ENCODE measurements at places on chromosomes 6 and 20.

- DNase-seq: no peak
These were observed 26.7 kb downstream of the ARFGEF3 start for GRCh38 chr6:138188278-138188941.

DNA sequence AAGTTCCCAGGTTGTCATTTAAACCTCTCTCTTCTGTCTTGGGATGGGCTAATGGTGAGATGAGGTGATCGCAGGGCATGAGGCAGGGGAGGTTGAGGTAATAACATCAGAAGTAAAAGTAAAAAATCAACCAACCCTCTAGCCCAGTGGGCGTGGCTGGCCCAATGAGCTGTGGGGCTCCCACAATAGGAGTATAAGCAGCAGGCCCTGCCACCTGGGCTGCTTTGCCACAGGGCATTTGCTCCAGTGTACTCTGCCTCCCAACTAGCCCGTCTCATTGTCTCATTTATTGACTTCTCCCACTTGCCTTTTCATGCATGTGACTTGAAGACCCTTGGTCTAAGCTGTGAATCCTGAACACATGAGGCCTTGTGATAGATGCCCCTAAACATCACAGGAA, 62.8 kb downstream of the PHACTR3 start:
- DNase-seq: no peak

GRCh38 chr6:162683135-162683534, 44.4 kb downstream of the PRKN start:
- no peak for DNase-seq

GRCh38 chr6:15062516-15063252, 183.2 kb upstream of the JARID2 start:
- no peak for DNase-seq

DNA sequence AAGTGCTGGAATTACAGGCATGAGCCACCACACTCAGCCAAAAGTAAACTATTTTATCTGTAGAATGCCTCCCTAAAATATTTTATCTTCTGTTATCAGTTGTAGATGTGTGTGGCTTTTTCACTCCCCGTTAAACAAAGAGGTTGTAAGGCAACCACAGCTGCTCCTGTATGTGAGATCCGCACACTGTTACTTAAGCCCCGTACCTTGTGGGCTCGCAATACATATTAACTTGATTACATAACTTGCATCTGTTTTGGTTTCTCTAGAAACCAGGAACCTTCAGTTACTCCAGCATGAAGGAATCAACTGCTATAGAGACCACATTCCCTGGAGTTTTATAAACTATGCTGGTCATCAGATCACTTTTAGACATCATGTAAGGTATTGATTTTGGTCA, 420.1 kb upstream of the SLC35B3 start:
- no peak for DNase-seq

GRCh38 chr6:89818977-89819335, 638 bp downstream of the MDN1 start:
- DNase-seq: no peak

GRCh38 chr6:130755368-130756034, 71.7 kb upstream of the SMLR1 start:
- DNase-seq: no peak

GRCh38 chr20:48797275-48797825, 30.4 kb downstream of the PREX1 start:
- DNase-seq: no peak

DNA sequence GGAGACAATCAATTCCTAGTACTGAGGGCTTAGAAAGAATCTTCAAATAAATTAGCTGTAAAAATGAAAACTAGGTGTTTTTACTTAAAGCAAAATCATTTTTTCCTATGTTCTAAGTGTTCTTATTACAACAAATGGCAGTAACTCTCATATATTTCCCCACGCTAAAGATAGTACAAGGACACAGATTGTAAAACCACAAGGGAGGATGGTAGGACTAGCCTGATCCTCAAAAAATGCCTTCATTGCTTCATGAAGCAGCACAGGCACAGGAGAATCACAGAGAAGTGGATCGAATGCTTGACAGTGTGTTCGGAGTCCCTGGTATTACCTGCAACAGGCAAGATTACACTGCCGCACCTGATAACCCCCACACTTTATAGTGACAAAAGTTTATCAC, 58.5 kb downstream of the SAMD3 start:
- no peak for DNase-seq

- no peak for DNase-seq
These were observed 85.8 kb downstream of the DZANK1 start for GRCh38 chr20:18380908-18381529.

GRCh38 chr6:146984251-146984924, 219.8 kb upstream of the STXBP5 start:
- no peak for DNase-seq

DNA sequence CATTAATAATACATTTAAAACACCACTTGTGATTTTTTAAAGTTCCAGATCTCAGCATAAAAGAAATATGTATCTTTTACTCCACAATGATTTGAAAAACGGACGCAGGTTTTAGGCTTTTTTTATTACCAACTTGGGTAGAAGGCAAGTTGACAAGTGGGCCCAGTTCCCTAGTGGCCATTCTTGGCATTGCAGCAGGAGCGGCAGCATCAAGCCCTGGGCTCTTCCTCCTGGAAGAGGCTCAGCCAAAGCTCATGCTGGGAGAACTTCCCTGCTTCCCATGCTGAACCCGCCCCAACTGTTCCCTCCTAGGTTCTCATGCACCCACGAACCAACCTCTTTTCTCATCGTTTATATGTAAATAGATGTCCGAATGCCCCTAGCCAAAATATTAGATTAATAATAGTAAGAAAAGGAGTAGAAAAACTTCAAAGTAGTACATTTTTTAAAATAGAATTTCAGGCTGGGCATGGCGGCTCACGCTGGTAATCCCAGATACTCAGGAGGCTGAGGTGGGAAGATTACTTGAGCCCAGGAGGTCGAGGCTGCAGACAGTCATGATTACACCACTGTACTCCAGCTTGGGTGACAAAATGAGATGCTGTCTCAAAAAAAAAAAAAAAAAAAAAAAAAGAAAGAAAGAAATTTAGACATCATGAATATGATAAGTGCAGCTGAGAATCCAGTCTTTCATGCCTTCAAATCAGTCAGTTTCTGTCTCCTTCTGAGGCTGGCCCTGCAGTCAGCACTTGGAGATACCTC, 18.2 kb upstream of the MYB start:
- no peak for DNase-seq

- no peak for DNase-seq
These were observed 3.0 kb upstream of the DLGAP4 start for GRCh38 chr20:36303020-36303595.

DNA sequence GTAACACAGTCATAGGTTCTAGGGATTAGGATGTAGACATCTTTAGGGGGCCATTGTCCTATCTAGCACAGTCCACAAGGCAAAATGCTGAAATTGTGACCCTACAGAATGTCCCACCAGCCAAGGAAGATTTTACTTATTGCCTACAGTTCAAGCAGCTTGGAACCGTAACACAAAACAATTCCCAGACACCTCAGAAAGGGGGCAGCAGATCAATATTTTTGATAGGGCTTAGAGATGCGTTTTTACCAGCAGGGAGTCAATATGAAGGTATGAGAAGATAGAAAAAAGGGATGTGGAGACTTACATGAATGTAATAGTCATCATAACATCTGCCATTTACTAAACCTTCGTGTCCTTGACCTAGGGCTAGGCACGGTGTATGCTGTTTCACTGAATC, 81.0 kb downstream of the TMEM170B start:
- no peak for DNase-seq

GRCh38 chr6:44072959-44073611, 54.2 kb downstream of the MRPL14 start:
- peak; percentile 39 for DNase-seq

- DNase-seq: no peak
These were observed 1.6 kb downstream of the CPXM1 start for GRCh38 chr20:2798814-2799213.

GRCh38 chr20:46488451-46488850, 24.9 kb downstream of the ZNF334 start:
- no peak for DNase-seq

DNA sequence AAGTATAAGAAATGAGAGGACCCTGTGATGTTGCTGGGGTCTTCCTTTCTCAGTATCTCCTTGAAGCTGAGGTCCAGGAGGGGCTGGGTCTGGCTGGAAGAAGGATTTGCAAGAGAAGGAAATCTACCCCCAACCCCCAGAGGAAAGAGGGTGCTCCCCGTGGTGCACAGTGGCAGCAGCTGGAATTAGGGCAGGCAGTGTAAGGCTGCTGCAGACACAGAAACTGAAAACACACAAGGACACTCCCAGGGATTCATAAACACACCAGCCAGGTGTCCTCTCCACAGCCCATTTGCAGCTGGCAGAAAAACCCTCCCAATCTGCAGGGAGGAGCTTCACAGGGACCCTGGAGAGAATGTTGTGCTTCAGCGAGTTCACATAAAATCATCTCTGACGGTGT, 297.2 kb downstream of the CDH26 start:
- no peak for DNase-seq

DNA sequence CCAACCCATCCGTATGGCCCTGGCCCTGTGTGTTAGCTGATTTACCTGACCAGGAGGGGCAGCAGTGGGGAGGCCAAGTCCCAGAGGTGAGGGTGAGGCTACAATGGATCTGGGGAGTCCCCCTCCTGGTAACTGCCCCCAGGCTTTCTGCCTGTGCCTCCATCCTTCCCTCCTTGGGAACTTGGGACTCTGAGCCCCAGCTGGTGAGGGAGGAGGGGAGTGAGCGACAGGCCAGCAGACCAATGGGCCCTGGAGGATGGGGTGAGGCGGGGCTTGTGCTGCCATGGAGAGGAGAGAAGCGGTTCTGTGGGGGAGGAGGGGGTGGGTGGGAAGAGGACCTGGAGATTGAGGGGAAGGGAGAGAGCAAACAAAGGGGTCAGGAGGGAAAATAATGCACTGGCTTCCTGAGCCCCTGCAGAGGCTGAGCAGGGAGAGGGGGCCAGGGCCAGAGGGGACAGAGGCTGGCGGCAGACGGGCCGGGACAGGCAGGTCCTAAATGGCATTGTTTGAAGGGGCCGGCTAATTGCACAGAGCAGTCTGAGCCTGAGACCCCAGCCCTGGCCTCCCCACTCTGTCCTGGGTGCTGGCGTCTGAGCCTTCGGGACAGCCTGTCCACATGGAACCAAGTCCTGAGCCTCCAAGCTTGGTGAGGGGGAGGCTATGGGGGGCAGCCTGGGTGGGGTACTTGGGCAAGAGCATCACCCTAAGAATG, 17.5 kb downstream of the DNMT3B start:
- DNase-seq: no peak

- no peak for DNase-seq
These were observed 37.1 kb downstream of the PLEKHG1 start for GRCh38 chr6:150636808-150637207.

DNA sequence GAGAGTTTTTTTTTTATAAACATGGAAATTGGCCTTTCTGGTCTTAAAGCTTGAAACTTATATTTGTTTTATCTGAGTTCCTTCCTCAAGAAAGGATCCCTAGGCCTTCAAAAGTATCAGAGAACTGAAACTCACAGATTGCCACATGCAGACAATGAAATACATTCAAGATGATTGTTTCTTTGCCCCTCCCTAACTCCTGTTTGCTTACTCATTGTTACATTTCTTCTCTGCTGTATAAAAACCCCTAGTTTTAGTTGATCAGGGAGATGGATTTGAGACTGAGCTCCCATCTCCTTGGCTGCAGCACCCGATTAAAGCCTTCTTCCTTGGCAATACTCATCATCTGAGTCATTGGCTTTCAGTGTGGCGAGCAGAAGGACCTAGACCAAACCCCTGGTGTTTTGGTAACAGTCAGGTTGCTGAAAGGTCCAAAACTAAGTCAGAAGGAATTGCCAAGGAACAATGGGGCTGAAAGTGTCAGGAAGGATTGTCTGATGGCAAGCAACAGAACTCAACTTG, 132.3 kb upstream of the SULF2 start:
- no peak for DNase-seq

DNA sequence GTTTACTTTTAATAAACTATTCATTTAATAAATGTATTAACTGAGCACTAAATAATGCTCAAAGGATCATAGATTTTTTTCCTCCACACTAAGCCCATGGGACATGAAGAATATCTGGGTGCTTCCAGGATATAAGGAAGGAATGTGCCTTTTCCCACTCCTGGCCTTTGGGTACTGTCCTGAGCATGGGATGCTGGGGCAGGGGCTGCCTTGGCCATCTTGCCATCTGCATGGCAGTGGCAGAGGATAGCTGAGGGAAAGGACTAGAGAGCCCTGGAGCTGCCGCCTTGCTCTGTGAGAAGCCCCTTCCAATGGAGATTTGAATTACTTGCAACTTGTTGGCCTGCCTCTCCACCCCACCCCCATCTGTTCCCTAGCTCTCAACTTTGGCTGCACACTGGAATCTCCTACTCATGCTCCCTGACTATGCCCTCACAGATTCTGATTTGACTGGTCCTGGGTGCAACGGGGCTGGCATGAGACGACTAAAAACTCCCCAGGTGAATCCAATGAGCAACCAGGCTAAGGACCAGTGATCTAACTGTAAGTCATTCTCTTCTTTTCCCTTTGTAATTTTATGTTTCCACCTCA, 15.6 kb downstream of the DDRGK1 start:
- no peak for DNase-seq

DNA sequence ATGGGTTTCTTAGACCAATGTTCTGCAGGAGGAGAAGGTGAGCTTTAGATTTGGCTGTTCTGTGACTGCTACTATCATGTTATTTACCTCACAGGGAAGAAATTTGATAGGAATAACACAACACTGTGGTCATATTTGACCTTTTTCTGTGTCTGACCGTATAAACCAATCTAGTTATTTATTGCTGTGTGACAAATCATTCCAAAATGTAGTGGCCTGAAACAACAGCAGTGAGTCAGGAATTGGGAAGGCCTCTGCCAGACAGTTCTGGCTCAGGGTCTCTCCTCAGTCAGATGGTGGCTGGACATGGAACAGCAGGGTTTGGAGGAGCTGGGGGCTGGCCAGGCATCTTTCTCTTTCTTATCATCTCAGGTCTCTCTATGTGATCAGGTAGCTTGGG, 33.0 kb downstream of the RIPOR2 start:
- DNase-seq: no peak

- DNase-seq: no peak
These were observed 27.6 kb downstream of the ZNF311 start for GRCh38 chr6:28977341-28978132.

DNA sequence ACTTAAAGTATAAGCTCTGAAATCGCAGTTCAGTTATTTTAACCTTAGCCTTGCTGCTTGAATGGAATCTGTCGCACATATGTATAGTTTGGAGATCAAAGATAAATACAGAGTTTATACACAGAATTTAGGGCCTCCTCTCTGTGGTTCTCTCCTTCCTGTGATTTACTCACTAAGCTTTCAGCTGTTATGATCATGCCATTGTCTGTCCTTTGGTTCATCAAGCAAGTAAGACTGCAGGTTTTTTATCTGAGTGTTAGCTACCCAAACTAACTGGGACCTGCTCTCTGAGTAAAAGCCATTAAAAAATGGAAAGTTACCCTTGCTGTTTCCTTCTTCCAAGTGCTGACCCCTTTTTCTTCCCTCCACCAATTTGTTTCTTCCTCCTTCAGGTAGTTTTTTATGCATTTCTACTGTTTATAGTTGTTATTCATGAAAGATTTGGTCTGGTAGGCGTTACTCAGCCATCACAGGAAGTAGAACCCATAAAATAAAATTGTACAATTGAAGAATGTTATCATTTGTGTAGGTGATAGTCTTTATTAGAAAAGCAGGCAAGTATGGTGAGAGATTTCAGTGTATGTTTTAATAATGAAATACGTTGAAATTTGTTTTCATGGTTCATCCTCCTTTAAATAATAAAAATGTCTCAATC, 33.7 kb upstream of the SUMO4 start:
- DNase-seq: no peak

GRCh38 chr20:8621001-8621400, 447.9 kb upstream of the PLCB4 start:
- DNase-seq: no peak
